ENCODE measurements at places on chromosomes 12 and 14.

- no peak for DNase-seq
Measured at GRCh38 chr14:95272057-95272456, 47.7 kb downstream of the CLMN start.

DNA sequence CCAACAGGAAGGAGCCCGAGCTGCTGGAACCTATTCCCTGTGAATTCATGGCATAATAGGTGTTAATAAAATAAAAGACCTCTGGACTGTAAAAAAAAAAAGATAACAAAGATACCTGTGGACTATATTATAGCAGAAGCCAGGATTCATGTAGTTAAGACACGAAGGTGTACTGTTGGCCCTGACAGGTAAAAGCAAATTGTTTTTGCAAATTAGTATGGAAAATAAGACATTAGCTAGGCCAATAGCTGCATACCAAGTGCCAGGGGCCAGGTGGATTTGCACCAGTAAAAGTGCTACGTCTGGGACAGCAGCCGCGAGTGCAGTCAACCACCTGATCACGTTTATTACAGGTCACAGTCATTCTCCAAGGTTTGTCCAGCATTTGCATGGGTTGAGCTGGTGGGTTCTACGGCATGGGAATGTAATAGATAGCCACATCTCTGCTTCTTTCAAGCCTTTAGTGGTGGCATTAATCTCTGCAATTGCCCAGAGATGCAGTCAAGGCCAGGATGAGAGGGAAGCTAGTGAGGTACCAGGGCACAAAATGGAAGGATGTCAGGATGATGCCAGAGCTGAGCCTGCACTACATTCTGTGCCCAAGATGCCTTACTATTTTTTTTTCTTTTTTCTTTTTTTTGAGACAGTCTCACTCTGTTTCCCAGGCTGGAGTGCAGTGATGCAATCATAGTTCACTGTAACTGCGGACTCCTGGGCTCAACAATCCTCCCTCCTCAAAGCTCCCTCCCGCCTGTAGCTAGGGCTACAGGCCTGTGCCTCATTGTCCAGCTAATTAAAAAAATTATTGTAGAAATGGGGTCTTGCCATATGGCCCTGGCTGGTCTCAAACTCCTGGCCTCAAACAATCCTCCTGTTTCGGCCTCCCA lies 26.3 kb downstream of the TNFAIP2 start:
- DNase-seq, result no peak

DNA sequence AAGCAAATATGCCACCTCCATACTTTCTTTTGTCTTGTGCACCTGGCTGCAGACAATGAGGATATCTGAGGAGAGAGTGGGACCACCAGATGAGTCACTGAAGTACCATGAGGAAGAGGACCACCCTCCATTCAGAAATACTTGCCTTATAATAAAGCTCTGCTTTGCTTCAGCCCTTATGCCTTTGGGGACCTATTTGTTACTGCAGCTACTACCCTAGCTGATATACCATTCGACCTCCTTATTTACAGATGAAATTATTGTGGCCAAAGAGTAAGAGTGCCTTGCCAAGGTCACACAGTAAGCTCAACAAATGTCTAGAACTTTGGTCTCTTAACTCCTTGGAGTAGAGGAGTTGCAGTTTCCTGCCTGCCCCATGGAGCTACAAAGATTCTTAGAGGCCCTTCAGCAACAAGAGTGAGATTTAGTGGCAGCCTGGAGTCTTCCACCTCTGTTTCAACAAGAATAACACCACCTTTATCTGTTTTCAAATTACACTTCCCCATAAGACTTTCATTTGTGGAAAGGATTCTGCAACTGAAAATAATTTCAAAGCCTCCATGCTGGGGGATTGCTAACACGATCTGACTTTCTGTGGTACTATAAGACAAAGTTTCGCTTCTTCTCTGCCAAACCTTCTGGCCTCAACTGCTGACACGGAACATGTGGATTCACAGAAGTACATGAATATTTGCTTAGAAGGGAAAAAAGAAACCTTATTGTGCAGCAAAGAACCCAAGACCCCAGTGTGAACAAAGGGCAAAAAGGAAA lies 3.6 kb downstream of the CMKLR1 start:
- no peak for DNase-seq

DNA sequence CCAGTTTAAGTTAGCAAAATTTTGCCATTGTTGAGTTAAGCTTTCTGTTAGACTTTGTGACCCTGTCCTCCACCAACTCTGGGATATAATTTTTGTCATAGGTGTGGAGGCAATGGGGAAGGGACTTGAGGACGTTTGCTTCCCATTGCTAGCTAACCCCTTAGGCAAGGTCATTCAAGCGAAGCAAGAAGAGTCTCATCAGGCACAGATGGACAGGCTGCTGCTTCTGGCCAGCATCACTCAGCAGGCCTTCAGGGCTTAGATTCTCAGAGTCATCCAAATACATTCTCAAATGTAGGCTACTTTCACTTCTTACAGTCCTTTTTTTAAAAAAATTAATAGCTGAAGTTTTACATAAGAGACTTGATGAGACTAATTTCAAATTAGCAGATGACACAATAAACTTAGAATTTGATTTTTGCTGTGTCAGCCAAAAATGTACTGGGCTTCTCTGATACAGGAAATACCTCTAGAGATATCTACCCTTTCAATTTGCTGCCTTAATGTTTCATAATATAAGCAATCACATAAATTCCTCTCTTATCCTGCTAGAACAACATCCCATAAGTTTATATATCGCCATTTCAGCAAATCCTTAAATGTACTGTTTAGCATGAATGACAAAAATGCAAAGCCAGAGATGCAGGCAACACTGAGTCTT lies 875.2 kb downstream of the FLRT2 start:
- no peak for DNase-seq

DNA sequence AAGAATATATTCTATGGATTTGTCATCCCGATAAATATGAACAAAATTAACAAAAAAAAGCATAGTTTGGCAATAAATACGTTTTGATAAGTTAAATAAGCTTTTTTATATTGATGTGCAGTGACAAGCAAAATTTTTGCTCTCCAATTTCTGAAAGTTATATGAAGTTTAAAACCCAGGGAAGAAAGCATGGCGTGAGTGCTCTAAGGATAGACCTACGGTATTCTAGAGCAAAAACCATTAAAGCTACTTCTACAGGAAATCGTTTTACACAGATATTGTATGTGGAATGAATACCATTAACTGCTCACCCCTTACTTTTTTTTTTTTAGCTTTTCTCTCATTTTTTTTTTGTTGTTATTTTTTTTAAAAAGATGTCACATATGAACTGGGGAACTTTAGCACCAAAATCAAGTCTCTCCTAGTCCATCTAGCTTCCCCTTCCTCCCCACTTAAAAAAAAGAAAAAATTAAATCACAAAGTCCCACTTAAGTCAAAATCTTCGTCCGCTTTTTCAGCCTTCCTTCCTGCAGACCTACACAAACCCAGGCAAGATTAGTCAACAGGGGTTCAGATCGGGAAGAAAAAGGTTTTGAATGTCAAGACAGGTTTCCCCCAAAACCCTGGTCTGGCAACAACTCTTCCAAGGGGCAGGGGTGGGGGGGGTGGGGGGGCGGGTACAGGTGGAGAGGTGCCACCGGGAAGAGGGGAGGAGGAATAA lies 4.4 kb downstream of the ZFP36L1 start:
- DNase-seq, result no peak

DNA sequence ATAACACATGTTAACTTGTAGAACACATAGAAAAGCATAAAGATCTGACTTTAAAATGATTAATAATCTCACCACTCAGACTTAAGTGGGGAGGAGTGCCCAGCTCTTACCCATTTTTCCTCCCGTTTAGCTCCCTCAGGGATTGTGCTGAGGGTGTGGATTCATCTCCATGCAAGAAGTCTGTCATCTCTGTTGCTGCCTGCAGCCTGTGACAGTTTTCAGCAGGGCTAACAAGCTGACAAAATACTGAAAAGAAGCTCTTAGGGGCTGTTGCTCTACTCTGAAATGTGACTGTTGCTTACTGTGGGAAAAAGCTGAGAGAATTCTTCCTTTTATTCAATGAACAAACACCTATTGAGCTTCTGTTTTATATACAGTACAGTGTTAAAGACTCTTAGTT lies 216.2 kb downstream of the CPNE8 start:
- no peak for DNase-seq

- no peak for DNase-seq
Measured at GRCh38 chr12:4225571-4225970, 48.0 kb upstream of the CCND2 start.

All from vagina (tissue), 2 donors.